Stimulated activated CD8-positive, alpha-beta memory T cell treated with anti-CD3 and anti-CD28 coated beads, Interleukin-15, amount 100 ng/mL, for 48 hours (primary cell): ENCODE measurements at places on chromosomes 2 and 18.

- DNase-seq, result no peak
These were observed 120.5 kb downstream of the MTCL1 start for GRCh38 chr18:8825729-8826375.

GRCh38 chr18:3784949-3785348, 335.0 kb downstream of the TGIF1 start:
- no peak for DNase-seq

GRCh38 chr2:68319398-68320117, at the start of gene CNRIP1:
TSS of gene CNRIP1 (minus strand) at chr2:68319949. CDS start at chr2:68319400, 549 bp downstream.
- no peak for DNase-seq

- DNase-seq, result no peak
These were observed 131.6 kb upstream of the MSH6 start for GRCh38 chr2:47651296-47651695.

- no peak for DNase-seq
These were observed 79.0 kb upstream of the TRIB2 start for GRCh38 chr2:12637754-12638153.

GRCh38 chr18:43949291-43949690, 672.0 kb upstream of the SYT4 start:
- no peak for DNase-seq

- DNase-seq, result no peak
These were observed 14.9 kb downstream of the DPP4 start for GRCh38 chr2:162058973-162059668.

- DNase-seq, result no peak
These were observed 102.2 kb upstream of the UXS1 start for GRCh38 chr2:106296182-106296815.

- no peak for DNase-seq
These were observed 2798.0 kb upstream of the TEKT4 start for GRCh38 chr2:92073036-92073814.

DNA sequence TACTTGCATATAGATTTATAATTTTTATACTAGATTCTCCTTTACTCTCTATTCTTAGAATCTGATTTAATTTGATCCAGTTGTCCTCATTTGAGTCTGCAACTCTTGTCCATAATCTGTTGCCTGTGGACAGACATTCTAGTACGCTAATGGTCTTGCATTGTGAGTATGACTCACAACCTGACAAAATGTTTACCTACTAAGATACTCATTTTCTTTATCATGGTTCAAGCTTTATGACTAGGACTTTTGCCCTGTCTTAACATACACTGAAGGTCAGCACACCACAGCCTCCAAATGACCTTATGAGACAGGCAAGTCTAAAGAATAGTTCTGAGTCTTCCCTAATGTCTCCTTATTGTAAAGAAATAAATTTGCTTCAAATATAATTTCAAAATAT, 142.3 kb upstream of the CDH7 start:
- no peak for DNase-seq

- no peak for DNase-seq
These were observed 87.6 kb downstream of the CCBE1 start for GRCh38 chr18:59609654-59610053.

DNA sequence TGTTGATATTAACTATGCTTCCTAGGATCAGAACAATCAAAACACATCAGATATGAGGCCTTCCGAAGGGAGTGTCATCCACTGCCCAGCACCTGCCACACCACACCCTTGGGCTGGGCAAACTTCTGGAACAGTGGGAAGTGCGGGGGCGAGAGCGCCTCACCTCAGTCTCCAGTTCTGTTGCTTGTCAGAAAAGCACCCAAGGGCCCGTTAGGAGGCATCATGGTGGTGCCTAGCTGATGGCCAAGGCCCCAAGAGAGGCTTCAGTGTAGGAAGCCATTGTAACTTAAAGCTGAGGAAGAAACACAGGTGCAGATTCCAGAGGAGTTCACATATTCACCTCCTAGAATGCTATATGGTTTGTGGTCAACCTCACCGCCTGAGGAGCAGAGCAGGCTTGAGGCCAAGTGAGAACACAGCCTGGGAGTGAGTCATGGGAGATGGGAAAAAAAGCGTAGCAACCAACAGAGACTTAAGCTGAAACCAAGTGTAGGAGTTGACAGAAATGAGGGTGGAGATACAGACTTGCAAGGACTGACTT, 85.1 kb upstream of the ATL2 start:
- peak; percentile 57 for DNase-seq

- DNase-seq, result no peak
These were observed 109.3 kb upstream of the CNGA3 start for GRCh38 chr2:98236935-98237334.

DNA sequence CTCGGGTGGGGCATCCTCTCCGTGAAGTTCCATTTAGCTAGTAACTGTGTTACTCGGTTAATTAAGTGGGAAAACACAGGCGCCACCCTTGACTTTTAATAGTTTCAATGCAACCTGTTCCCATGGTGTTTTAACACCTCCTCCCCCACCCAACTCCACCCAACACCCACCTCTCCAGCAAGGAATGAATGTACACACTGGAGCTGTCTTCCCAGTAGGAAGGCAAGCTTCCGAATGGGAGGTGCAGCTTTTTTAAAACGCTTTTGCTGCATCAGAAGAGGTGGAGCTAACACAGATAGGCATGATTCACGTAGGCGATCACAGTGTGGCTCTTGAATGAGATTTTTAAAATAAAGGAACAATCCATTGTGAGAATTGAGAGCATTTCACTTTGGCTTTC, 73.8 kb upstream of the AGAP1 start:
- no peak for DNase-seq

DNA sequence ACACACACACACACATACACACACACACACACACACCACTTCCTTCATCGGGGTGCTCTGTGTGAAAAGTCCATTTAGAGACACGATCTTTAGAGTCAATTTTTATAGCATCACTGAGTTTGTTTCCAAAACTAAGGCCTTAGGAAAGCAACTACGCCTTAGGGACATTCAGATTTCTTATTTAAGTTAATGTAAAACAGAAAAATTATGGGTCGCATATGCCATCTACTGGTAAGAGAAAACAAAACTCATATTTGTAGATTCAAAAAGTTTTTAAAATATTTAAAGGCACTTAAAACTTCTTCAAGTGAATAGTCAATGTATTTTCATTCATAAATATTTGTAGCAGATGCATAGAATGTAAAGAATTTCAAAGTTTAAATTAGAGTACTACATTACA, 166.2 kb downstream of the ATAD2B start:
- DNase-seq, result no peak

GRCh38 chr2:149213764-149214493, 116.5 kb upstream of the LYPD6 start:
- DNase-seq, result no peak

- DNase-seq, result no peak
These were observed 149.4 kb downstream of the EPHA4 start for GRCh38 chr2:221422516-221423209.

GRCh38 chr2:42503291-42503690, 9.5 kb upstream of the KCNG3 start:
- no peak for DNase-seq

DNA sequence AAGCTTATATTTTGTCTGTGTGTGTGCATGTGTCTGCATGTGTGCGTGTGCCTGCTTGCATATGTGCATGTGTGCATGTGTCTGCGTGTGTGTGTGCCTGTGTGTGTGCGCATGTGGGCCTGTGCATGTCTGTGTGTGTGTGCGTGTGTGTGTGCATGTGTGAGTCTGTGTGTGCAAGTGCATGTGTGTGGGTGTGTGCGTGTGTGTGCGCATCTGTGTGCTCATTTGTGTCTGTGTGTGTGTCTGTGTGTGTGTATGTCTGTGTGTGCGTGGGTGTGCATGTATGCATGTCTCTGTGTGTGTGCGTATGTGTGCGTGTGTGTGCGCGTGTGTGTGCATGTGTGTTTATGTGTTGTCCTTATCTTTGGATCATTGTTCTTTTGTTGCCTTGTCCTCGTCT, 56.8 kb downstream of the DSC3 start:
- DNase-seq, result no peak
